ENCODE measurements at places on chromosomes 12 and 14.
A peak's percentile ranks its signal among the peaks of the same experiment; 100 is the strongest.

- no peak for DNase-seq
Observed at GRCh38 chr12:86052921-86053320, 178.8 kb downstream of the NTS start.

DNA sequence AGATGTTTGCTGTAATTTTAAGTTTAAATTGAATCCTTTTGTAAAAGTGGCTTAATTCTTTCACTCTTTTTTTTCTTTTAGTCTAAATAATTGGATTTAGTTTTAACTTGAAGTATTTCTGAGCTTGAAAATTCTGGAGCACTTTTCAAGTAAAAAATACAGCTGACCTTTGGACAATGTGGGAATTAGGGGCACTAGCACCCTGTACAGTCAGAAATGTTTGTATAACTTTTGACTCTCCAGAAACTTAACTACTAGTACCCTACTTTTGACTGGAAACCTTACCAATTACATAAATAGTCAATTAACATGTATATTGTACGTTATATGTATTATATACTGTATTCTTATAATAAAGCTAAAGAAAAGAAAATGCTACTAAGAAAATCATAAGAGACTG is 7.8 kb downstream of the KTN1 start:
- DNase-seq = no peak

DNA sequence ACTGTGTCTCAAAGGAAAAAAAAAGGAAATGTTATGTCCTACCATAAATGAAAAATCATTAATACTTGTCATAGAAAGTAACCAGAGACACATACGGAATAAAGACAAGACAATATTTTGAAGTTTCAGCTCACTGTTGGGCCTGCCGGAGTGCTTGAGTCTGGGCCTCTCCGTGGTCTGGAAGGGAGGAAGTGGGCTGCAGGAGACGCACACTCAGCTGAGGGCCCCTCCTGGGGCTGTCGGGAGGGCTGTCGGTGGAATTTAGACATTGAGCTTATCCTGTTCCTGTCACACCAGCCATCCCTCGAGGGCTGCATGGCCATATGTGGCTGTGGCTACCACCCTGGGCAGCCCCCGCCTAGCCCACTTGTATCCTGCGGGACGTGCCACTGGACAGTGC is 80.6 kb downstream of the DDX51 start:
- DNase-seq = no peak

- DNase-seq = peak; percentile 46
Observed at GRCh38 chr12:43336962-43337555, 214.9 kb downstream of the ADAMTS20 start.

GRCh38 chr12:88643685-88644084 is 63.4 kb upstream of the KITLG start:
- no peak for DNase-seq

DNA sequence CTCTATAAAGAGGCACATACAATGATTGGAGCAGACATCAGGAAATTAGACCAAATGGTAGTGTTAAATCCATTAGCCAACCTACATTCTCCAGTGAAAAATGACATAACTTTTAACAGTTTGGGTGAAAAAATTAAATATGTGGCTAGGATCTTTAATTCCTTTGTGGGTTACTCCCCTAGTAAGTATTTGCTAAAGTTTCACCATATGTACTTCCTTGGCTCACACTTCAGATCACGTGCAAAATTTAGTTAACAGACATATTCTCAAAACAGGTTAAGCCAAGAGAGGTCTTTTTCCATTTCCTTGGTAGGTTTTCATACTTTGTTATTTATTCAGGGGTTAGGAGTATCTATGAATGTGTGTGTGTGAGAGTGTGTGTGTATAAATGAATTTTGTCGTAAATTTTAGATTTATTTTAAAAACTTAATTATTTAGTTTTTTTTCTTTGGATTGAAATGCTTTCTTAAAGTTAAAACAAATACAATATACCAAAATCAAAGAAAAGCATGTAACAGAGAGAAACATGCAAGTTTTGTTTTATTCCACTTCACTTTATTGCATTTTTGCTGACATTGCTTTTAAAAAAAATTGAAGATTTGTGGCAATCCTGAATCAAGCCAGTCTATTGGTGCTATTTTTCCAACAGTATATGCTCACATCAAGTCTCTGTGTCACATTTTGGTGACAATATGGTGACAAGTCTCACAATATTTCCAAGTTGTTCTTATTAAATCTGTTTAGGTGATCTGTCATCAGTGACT is 258.7 kb downstream of the FLRT2 start:
- no peak for DNase-seq

DNA sequence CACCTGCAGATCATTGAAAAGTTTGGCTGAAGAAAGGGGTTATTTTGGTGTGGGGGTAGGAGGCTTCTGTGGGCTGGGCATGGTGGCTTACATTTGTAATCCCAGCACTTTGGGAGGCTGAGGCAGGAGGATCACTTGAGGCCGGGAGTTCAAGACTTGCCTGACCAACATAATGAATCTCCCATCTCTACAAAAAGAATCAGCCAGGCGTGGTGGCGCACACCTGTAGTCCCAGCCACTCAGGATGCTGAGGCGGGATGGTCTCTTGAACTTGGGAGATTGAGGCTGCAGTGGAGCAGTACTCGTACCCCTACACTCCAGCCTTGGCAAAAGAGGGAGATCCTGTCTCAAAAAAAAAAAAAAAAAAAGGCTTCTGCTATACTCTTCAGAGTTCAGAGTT is 7.0 kb downstream of the DDIT3 start:
- no peak for DNase-seq

- no peak for DNase-seq
Observed at GRCh38 chr12:31591380-31591901, 505 bp upstream of the DENND5B start.

DNA sequence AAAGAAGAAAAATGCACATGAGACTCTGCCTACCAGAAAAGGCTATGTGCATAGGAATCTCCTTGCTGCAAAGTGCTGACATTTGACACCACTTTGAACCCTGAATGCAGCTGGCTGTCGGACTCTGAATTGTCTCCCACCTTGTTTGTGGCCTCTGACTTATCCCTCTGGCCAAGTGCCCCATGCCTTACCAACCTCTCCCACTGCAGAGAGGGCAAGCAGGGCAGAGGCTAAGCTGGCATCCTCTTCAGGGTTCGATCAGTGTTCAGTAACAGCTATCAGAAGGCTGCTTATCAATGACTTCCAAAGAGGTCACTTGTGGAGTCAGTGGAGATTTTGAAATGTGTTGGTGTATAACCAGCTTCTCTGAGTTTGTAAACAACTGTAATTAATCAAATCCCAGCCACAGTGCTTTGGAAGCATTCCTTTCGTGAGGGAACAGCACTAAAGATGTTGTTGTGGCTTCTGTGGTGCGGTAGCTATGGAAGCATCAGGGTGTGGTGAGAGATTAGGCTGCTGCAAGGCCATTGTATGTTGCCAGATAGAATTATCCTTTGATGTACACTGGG is 22.6 kb upstream of the BMP4 start:
- no peak for DNase-seq

DNA sequence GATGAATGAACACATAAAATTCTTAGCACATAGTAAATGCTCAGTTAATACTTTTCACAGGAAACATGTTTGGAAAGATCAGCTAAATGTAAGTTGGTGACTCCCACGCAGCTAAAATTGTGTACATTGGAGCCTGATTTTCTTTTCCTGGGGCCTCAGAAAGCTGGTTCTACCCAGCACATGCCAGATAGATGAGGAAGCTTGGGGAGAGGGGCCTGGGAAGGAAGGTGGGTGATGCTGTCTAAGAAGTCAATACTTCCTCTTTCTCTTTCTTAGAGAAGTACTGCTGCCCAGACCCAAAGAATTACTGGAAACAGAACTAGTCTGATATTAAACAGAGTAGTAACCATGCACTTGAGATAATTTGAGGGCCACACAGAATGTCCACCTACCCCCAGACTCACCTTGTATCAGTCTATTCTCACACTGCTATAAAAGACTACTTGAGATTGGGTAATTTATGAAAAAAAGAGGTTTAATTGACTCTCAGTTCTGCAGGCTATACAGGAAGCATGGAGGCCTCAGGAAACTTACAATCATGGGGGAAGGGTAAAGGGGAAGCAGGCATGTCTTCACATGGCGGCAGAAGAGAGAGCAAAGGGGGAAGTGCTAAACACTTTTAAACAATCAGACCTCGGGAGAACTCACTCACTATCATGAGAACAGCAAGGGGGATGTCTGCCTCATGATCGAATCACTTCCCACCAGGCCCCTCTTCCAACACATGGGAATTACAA is 123.3 kb upstream of the MED13L start:
- DNase-seq = no peak

DNA sequence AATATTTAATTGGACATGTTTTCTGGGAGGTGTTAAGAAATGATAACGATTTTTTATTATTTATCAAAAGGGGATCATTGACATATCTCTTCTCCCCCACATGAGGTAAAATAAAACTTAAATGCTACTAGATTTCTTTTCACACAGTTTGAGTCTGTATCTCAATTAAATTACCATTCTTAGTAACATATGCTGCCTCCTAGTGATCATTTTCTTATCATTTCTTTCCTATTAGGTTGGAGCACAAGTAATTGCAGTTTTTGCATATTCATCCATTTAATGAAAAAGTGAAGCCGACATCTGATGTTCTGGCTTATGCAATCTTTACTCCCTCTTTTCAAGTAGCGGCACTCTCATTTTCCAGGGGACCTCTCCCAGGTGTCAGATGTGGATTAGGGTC is 24.9 kb downstream of the PUS7L start:
- DNase-seq = no peak

DNA sequence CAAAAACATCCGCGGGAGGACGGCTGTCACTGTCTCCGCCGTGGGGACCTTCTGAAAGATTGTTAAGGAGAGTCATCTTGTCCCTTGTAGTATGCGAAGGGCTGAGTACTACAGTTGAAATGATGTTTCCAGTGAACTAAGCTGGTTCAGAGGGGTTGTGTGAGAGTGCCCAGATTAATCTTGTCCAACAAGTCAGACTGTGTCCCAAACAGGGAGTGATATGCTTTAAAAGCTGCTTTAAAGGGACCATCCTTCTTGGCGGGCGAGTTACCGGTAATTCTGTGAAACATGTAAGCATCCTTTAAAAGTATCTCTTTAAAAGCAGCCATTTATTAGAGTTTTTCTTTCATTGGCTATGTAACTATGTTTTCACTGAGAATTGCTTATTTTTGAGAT is 1.1 kb downstream of the WDR20 start:
- no peak for DNase-seq

DNA sequence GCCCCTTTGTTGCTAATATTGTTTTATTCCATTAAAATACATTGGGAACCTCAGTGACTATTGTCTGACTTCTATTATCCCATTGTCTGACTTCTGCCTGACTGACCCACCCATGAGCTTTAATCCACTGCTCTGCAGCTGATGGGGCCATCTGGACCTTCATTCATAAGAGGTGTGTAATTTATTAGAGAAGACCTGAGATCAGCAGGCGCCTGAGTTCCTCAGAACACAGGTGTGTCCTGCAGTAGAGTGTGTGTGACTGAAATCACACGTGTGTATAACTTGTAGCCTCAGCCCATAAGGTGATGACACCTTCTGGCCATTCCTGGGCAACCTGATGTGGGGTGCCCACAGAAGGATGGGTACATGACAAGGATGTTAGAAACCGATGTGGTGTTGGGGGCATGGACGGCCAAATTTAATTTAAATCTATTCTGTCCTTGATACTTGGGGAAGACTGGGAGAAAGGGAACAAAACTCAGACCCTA is 821.0 kb downstream of the TMEM121 start:
- DNase-seq = no peak

DNA sequence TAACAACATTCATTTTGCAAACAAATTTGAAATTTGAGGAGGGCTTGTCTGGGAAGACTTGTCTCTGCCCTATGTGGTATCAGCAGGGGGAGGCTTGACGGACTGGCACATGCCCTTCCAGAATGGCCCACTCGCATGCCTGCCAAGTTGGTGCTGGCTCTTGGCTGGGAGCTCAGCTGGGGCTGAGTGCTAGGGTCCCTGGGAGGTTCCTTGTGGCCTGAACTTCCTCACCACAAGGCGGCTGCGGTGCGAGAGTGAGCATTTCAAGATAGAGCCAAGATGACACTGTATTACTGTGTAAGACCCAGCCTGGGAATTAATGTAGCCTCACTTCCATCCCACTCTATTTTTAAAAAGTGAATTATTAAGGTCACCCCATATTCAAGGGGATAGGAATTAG is 271.6 kb upstream of the PLEKHG7 start:
- DNase-seq = no peak

- no peak for DNase-seq
Observed at GRCh38 chr12:101782273-101782731, 43.0 kb upstream of the SYCP3 start.

DNA sequence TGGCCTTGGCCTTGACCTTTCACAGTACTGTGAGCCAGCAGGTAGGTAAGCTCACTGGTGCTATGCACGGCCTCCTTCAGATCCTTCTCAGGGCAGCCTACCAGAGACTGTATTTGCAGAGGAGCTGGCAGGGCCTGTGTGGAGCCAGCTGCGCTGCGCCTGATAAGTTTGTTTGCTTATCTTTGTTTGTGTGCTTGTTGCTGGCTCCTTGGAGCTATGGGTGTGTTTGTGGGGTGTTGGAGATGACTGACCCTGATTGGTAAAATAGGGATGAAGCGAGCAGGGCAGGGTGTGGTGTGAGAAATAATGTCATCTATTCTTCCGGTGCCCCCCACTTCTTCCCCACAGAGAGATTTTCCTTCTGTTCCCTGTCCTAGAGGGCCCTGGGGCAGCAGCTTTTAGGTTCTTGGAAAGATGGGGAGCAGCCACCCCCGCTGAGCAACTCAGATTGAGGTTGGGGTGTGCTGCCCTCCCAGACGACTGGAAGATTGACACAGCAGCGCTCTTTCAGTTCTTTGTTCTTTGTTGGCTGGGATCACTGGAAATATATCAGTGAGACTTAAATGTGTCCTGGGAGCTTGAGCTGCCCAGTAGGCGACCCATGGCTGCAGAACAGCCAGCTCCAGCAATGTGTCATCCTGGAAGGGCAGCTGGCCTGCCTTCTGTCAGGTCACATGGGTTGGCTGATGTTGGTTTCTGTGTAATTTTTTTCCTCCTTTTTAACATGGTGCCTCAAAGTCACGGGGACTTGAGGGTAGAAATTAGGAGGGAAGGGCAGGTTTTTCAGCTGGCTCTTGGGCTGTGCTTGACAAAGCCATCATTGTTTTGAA is 19.6 kb downstream of the MLXIP start:
- peak; percentile 66 for DNase-seq

- DNase-seq = peak; percentile 49
Observed at GRCh38 chr12:90978117-90978770, 23.3 kb upstream of the CCER1 start.

DNA sequence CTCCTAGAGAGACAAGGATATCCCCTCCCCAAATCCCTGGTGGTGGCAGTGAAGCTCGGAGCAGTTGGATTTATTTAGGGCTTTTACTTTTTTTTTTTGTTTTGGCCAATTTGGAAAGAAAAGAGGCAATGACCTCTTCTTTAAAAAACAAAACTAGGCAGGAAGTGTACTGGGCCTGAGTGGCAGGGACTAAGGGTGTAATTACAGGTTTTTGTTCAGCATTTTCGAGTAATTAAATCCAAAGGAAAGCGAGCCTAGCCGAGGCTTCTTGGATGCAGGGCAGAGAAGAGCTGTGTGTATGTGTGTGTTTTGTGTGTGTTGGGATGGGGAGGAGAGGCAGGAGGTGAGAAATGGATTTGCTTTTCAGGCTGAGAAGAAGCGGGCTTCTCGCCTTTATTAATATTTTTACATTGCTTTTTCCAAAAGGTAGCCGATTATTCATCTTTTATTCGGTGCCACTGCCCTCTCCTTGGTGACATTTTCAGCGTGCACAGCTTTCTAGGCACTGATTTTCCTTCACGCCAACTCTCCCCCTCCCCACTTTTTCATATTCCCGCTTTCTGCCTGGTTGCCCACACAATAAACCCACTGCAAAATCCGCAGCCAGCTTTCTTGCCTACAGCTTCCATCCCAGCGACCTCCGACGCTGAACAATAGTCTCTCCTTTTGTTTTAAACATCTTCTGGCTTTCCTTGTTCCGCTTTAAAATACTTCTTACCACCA is 8.9 kb upstream of the IRF2BPL start:
- no peak for DNase-seq
